ENCODE measurements at places on chromosomes 12 and 14.

- no peak for DNase-seq
Measured at GRCh38 chr14:66043921-66044320, 442.2 kb upstream of the CCDC196 start.

DNA sequence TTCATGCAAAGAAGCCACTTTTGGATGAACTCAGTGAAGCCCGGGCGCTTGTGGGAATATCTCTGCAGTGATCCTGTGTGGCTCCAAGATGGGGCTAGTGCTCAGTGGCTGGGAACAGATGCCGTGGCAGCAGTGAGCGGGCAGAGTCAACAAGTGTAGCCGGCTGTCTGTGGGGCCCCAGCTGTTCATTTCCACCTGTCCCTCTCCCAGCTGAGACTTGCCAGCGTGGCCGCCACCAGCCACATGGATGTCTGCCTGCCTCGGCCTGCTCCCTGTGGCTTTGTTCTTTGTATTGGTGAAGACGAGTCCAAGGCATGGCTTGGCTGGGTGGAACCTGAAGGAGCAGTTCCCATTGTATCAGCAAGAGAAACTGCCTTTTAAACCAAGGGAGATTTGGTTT is 77.3 kb downstream of the NOS1 start:
- DNase-seq, result no peak

- DNase-seq, result no peak
Measured at GRCh38 chr12:127711108-127711507, 555.9 kb upstream of the TMEM132C start.

DNA sequence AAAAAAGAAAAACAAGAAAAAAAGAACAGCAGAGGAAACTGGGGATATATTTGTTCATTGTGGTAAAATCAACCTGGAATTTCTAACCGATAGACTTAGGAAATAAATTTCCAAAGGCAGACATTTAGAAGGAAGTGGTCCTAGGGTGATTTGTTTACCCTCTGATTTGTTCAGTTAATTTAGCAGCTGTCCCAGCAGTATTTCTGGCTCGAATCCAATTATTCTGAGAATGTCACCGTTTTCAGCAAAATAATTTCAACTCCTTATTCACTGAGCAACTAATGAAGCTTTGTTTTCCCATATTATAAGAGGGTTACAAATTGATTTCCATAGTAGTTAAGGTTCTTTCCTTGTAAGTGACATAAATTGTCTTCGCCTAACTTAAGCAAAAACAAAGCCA is 285.2 kb upstream of the SYT10 start:
- DNase-seq, result no peak

DNA sequence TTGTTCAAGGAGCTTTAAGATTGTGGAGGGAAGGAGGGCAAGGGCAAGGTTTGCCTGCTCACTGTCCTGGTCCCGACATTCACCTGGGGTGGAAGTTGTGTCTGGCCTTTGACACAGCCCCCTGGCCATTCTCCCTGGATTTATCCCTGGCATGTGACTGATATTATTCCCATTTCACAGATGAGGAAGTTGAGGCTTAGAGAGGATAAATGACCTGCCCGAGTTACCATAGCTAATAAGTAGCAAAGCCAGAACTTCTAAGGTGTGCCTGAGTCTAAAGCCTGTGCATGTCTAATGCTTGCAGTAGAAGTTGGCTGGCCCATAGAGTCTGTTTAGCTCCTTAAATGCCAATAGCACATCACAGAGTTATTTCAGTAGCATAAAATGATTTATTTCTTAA is 720 bp upstream of the FGF6 start:
- DNase-seq, result no peak

DNA sequence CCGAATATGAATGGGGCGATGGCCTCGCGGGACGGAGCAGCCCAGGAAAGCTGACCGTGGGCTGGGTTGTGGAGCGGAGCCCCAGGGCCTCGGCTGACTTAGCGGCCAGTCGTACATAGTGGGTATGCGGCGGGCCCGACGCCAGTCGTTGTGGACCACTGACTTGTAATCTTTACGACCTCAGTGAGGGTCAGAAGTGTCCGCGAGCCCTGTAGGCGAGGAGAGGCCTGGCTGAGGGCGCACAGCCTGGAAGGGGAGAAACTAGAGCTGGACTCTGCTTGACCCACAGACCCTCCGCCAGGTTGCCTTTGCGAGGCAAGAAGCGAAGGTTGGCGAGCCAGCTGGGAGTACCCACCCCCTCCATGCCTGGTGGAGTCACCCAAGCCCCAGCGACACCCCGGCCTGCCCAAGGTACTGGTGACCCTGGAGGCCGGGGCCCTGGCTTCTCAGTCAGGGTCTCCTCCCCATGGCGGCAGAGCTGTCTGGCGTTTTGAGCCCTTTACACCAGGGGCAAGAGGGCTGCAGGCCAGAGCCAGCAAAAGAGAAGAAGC is 15.6 kb upstream of the DYNC1H1 start:
- DNase-seq, result no peak

GRCh38 chr12:39935839-39936238 is 170.0 kb downstream of the SLC2A13 start:
- DNase-seq, result no peak

DNA sequence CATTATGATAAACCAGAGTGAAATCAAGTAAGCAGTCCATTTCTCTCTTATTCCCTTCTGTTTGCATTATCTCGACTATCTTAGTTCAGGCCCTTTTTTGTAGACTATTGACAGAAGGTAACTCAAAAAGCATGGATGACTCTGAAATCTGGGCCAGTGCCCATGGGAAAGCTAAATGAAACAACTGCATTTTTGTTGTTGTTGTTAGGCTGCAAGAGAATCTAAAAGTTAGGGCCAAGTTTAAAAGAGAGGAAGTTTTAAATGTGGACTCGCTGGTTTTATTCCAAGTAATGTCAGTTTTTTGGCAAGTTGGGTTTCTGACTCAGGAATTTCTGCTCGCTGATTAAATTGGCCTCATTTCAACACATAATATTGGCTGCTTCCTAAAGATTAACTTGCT is 201.1 kb downstream of the PIK3C2G start:
- no peak for DNase-seq

GRCh38 chr12:4786795-4787194 is 66.6 kb downstream of the GALNT8 start:
- DNase-seq, result no peak

- DNase-seq, result no peak
Measured at GRCh38 chr12:96698965-96699364, 208.1 kb upstream of the NEDD1 start.

DNA sequence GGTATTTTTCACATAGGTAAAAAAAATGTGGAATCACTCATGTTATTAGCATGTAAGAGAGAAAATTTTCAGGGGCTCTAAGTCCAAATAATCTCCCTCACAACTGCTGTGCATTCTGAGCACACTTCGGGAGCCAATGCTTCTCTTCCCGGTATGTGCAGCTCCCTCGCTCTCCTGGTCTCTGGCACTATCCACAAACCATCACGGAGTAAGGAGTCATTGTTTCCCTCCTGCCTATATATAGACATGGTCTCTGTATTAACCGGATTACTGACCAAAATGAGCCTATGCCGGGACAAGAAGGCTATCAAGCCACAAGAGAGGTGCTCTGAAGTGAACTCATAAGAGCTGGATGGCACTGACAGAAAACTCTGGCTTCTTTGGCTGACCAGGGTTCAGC is 13.4 kb downstream of the HECTD4 start:
- no peak for DNase-seq

DNA sequence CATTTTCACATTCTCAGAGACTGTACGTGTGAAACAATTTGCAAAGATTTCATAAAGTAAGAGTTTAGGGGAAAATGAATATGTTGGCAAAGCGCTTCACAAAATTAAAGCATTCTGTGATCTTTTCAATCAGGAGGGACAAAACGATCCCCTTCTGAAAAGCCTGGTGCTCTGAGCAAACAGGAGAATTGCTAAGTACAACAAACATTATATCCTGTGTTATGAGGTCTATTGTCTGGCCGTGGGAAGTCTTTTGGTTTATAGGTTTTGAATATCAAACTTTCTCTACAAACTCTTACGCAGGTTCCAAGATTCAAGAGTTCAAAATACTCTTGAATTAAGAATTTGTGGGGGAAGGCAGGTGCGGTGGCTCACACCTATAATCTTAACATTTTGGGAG is 7.2 kb upstream of the FOXN3 start:
- DNase-seq, result no peak

GRCh38 chr12:123621101-123621500 is 12.4 kb downstream of the EIF2B1 start:
- DNase-seq, result no peak
